ENCODE measurements at places on chromosomes 7 and 10.

- DNase-seq = no peak
Measured at GRCh38 chr10:124180947-124181549, 87.7 kb upstream of the CHST15 start.

- DNase-seq = no peak
Measured at GRCh38 chr7:133020496-133020895, 61.4 kb downstream of the CHCHD3 start.

GRCh38 chr10:126599949-126600682 lies 70.4 kb downstream of the C10orf90 start:
- DNase-seq = no peak

DNA sequence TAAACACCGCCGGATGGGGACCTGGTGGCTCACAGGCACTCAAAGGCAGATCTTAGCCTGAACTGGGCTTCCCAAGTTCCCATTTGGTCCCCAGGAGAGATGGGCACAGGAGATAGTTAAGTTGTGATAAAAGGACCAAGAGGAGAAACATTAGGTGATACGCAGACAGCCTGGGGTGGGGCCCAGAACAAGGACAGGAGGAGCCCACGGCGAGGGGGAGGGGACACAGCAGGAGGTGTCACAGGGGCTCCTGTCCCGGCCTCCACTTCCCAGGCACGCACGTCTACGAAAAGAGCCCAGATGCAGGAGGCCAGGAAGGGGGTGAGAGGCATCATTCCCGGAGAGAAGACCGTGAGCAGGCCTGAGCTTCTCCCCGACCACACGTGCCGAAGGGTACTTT lies 16.3 kb upstream of the DNAAF5 start:
- no peak for DNase-seq

GRCh38 chr10:45155784-45156183 lies 155.1 kb downstream of the ZNF22 start:
- no peak for DNase-seq

DNA sequence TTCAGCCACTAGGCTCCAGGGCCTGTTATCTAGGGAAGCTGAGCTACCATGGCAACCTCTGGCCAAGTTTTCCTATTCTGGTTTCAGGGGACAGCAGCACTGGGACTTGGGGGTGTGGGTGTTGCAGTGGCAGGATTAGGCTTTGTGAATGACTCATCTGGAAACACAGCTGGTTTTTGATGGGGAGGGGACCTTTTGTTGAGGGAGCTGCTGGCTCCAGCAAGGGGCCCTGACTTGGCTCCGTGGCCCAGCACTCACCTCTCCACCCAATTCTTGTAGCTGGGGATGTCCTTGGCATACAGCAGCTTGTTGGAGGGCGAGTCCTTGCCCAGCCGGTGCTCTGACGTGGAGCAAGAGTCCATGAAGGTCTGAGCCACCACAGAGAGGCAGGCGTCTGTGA lies 435.9 kb downstream of the PLXNA4 start:
- DNase-seq = no peak

Measured in DMS79 treated with DMSO at 0.1 percent for 48 hours (cell line).